Pericardium fibroblast (primary cell): ENCODE measurements at places on chromosomes 13 and 19. TPM values are rescaled to one million over a fixed set of nuclear protein-coding genes. Genes with fewer than 3 reads are reported as not detected.

AMER2 gene
- not detected in 2 replicates for total RNA-seq

CYP4F2 gene
- total RNA-seq, result not detected in 2 replicates

CCDC70 gene
- not detected in 2 replicates for total RNA-seq

ZNF611 gene
- total RNA-seq, result 3.7 and 9.4 TPM in 2 replicates
